ENCODE measurements at places on chromosomes 5 and 9. TPM values are rescaled to one million over a fixed set of nuclear protein-coding genes. Genes with fewer than 3 reads are reported as not detected.

DNA sequence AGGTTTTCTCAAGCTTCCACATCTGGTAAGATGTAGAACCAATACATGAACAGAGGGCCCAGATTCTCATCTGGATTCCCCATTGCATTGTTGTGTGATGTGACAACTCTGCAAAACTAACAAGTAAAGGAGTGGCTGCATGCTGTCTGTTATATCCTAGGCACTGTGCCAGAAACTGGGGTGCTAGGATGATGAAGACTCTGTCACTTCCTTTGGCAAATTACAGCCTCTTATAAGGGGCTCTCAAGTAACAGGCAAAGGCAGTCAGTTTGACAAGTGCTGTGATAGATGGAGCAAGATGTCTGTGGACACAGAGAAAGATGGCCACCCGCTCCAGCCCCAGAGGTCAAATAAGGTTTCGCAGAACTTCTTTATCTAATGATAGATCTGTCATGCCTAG, 115.7 kb downstream of the PAPPA start:
- DNase-seq, result no peak

DBH gene
- total RNA-seq, result not detected

DNA sequence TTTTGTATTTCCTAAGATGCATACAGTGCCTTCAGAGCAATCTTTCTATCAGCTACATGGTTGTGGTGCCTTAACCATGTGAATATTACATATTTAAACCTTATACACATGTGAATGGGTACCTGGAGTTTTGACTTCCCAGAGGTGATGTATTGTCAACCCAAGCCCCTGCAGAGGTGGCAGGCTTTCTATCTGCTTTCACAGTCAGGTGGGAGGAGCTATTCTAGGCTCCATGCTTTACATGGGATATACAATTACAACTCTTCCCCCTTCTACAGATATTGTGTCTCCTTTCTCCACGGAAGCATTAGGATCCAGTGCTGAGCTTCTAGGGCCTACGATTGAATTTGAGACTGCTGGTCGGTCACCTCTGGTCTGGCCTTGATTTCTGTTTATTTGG, 89.8 kb upstream of the TUT7 start:
- no peak for DNase-seq

DNA sequence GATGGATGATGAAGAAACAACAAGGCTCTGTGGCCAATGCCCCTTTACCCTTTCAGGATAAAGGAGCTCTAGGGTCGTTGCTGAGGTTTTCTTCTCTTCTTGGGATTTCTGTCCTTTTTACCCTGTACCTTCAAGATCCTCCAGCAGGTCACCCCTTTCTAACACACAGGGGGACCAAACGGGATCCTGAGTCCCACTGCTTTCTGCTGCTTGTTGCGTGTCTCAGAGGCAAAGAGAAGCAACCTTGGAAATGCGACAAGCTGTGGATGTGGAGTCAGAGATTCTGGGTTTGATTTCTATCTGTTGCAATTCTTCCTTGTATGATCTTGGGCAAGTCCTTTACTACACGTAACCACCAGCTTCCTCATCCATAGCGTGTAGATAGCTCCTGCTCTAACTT, 20.5 kb downstream of the GLRA1 start:
- no peak for DNase-seq
